ENCODE measurements at places on chromosomes 2 and 18.

DNA sequence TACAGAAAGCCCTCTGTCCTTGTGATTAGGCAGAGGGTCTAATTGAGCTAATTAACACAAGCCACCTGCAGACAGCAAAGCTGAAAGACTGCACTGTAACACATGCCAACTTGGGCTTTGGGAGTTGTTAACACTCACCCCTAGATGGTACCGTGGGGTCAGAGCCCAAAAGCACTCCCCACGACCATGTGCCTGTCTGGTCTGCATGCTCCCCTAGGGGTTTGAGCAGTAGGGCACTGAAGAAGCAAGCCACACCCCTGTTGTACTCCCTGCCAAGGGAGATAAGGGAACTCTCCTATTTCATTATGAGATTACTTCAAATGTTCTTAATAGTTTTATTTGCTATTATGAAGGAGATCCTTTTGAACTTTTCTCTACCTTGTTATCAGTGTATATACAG, 560.1 kb upstream of the FSHR start:
- no peak for DNase-seq

GRCh38 chr2:227025510-227025909, 138.5 kb downstream of the COL4A4 start:
- no peak for DNase-seq

DNA sequence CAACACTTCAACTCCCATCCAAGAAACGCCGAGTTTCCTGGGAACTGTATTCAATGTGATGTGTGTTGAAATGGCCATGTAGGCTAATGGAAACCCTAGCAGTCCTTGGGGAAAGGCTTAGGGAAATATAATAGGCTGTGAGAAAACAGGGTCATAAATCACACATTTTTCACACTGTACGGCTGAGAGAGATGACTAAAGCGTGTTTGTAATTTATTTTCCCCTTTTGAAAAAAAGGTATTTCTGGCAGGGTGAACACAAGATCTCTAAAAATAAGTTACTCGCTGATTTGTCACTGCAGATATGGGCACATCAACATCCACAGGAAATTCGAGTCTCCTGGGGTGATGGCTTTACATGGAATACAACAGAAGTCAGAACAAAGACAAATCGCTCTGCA, 109.6 kb upstream of the ST6GAL2 start:
- DNase-seq = no peak

- no peak for DNase-seq
Measured at GRCh38 chr2:61529944-61530735, 8.0 kb downstream of the XPO1 start.

- peak; percentile 70 for DNase-seq
Measured at GRCh38 chr2:174697255-174697654, 67.0 kb downstream of the CHRNA1 start.

- DNase-seq = peak; percentile 40
Measured at GRCh38 chr2:20667531-20668401, 822 bp downstream of the GDF7 start.

GRCh38 chr2:205800773-205801172, 118.5 kb downstream of the NRP2 start:
- DNase-seq = no peak

- DNase-seq = no peak
Measured at GRCh38 chr2:233503947-233504637, 62.5 kb downstream of the USP40 start.

DNA sequence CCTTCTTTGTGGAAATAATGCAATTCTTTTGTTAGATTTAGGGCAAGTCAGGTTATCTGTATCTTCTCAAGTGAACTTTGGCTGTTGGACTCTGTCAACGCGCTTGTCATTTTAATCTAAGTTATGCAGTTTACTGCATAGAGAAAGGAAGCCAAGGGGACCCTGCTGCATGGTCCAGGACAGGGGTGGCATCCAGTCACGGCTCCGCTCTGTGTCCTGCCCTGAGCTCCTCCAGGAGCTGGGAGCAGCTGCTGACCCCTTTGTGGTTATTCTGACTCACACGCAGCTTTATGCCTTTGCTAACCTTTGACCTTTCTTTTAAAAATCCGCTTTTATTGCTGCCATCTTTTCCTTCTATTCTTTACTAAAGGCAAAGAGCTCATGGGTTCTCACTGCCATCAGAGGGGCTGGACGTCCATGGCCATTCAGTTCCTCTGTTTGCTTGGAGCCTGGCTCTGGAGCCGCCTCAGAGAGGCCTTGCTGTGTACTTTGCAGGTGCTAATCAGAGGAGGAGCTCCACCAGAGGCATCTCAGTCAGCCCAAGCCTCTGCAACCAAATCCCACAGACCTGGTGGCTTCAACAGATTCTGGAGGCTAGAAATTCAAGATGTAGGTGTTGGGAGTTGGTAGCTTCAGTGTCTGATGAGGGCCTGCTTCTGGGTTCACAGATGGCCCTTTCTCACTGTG, 39.3 kb downstream of the SNTG2 start:
- no peak for DNase-seq

DNA sequence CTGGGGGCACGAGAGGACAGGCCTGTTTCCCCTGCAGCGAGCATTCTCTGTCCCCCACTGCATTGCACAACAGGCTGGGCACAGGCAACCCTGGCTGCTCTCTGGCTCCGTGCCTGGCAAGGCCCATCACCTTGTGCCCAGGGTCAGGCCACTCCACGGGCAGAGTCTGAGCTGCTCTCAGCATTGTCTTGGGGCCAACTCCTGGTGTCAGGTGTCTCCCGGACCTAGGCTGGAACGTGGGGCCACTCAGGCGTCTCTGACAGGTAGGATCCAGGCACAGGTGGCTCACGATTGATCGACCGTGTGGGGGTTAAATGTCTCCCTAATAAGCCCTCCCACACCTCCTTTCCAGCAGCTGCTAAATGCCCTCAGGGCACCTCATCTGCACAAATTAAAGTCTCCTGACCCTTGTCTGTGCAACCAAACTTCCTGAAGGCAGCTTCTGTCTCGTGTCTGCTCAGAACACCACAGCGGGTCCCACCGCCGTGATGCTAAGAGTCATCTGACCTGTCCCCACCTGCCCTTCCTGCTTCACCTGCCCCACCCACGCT, 66.6 kb upstream of the GPC1 start:
- no peak for DNase-seq
